ENCODE measurements at places on chromosomes 4 and X.

GRCh38 chrX:19181345-19181744 lies 59.1 kb upstream of the ADGRG2 start:
- DNase-seq, result no peak

DNA sequence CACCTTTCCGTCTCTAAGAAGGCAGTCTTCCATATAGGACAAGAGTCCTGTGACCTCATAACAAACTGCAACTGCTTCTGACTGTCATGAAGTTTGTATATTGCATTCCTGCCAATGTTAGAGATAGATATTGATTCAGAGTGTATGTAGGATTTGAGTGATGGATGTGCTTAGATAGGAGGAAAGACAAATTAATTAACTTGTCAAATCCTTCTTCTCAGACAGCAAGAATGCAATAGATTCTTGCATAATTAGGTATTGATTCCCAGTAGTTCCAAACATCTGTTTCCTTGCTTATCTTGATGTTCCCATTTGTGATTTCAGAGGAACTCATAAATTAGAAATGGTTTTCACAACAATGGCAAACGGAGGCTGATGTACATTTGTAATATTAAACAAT lies 555.3 kb downstream of the TRAM1L1 start:
- DNase-seq, result no peak

GRCh38 chr4:158906073-158906472 lies 137.2 kb downstream of the FNIP2 start:
- DNase-seq, result no peak

DNA sequence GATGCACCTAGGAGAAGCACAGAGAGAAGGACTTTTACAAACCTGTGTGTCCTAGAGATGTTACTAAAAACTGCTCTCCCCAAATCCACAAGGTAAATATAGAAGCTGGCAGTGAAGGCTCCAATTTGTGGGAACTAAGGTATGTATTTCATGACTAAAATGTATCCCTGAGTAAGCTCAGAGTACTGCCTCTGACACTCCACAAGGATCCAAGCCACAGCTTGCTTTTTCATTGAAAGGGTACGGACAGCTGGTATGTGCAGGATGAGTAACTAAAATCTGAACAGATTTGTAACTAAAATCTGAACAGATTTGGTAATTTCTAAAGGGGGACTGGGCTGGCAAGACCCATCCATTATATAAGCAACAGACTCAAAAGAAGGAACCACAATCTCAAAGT lies 187.6 kb downstream of the DCLK2 start:
- DNase-seq, result no peak

- no peak for DNase-seq
Observed at GRCh38 chrX:145821291-145821897, 3.8 kb downstream of the SLITRK2 start.

GRCh38 chr4:179768996-179769395 lies 2326.8 kb upstream of the AGA start:
- DNase-seq, result no peak

GRCh38 chr4:62661821-62662220 lies 1461.7 kb downstream of the ADGRL3 start:
- no peak for DNase-seq

- DNase-seq, result no peak
Observed at GRCh38 chr4:16505267-16505666, 279.0 kb upstream of the TAPT1 start.

DNA sequence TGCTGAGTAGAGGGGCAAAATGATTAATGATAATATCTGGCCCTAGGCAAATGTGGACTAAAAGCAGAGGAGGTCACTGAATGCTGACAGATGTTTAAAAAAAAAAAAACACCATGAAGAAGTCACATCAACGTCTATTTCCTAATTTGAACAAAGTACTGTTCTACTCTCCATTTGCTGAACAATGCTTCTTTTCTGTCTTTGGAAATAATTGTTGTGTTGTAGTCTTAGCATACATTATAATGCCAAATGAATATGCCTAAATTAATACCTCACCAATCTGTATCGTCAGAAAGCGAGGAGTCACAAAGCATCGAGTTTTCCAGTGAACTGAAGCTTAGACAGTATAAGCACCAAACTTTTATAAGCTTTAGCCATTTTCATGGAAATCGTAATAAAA lies 140.9 kb upstream of the JADE1 start:
- no peak for DNase-seq

GRCh38 chr4:122577808-122578781 lies 42.8 kb downstream of the IL21 start:
- no peak for DNase-seq

DNA sequence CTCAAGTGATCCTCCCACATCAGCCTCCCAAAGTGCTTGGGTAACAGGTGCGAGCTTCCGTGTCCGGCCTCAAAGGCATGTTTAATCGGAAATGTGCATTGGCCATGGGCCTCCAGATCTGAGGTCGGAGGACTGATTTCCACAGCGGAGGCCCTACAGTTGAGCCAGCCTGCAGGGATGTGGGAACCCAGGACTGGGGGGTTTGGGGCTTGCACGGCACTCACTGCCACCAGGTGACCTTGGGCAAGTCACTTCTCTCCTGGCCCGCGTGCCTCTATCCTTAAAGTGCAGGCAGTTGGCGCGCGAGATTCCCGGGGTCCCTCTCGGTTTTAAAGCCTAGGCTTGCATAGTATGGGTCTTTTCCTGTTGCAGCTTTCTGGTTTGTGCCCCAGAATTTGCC lies 18.3 kb upstream of the WFS1 start:
- no peak for DNase-seq

DNA sequence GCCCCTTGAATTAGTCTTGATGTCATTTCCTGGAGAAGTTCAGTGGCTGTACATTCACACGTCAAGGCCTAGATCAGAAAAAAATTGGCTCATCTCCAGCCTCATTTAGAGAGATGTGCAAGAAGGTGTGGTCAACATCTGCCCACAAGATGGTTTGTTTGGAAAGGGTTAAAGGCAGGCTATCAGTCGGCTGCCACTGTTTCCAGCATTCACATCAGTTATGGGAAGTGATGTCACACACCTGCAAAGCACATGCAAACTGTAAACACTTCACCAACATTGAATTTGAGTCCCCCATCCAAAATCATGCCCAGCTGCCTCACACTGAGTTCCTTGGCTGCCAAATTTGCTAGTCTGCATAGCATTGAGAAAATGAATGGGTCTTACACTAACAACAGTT lies 498.3 kb upstream of the INTU start:
- no peak for DNase-seq

DNA sequence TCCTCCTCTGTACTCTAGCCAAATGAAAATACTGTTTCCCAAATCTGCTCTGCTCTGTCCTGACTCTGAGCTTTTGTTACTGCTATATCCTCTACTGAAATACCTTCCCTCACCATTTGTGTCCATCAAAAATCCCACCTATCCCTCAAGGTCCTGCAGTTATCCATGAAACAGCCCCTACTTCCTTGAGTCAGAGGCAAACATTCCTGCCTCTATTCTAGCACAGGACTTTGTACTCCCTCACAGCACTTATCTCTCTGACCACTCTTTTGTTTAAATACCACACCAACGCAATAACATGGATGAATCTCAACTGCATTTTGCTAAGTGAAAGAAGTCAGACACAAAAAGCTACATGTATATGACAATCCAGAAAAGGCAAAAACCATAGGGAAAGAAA lies 10.5 kb upstream of the RNF128 start:
- DNase-seq, result no peak

- DNase-seq, result no peak
Observed at GRCh38 chr4:5933996-5934831, 41.3 kb upstream of the CRMP1 start.

DNA sequence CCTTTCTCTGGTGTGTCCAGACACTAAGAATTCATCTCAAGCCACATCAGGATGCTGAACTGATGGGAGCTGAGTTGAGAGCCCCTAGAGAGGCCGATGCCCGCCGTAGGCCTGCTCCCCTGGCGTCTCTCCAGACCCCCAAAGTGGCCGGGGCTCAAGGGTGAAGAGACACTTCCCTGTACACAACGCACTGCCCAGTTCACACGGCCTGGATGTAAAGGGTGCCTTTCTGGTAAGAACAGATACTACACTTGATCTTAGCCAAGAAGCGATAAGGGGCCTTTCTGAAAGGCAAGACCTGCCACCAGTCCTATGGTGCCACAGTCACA lies 5.1 kb upstream of the TREX2 start:
- no peak for DNase-seq

GRCh38 chr4:141905751-141906150 lies 269.4 kb downstream of the IL15 start:
- DNase-seq, result no peak

- DNase-seq, result no peak
Observed at GRCh38 chrX:63818156-63818555, 33.1 kb upstream of the ARHGEF9 start.

- no peak for DNase-seq
Observed at GRCh38 chr4:25702848-25703247, 47.2 kb downstream of the SLC34A2 start.

DNA sequence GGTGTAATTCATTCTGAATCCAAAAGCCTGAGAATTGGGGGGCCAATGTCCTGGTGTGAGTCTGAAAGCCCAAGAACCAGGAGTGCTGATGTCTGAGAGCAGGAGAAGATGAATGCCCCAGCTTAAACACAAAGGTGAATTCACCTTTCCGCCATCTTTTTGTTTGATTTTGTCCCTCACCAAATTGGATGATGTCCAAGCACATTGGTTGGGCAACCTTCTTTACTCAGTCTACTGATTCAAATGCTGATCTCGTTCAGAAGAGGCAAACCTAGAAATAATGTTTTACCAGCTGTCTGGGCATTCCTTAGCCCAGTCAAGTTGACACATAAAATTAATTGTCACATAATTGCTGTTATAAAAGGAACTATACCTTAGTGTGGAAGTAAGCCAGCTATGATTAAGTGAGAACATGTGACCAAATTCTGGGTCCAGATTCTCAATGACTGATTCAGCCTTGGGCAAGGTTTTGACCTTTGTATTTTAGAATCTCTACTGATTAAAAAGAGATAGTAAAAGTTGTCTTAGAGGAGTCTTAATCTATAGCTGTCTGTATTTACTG lies 34.5 kb upstream of the SLC4A4 start:
- no peak for DNase-seq
